Activated CD8-positive, alpha-beta memory T cell treated with anti-CD3 and anti-CD28 coated beads for 24 hours (primary cell): ENCODE measurements at places on chromosomes 2 and 18.
A peak's percentile ranks its signal among the peaks of the same experiment; 100 is the strongest.

GRCh38 chr2:238790126-238790832 is 57.6 kb upstream of the TWIST2 start:
- no peak for DNase-seq

GRCh38 chr2:213108308-213108707 is 43.1 kb downstream of the IKZF2 start:
- no peak for DNase-seq

- DNase-seq = no peak
Measured at GRCh38 chr18:5196253-5197031, 615 bp downstream of the AKAIN1 start.

DNA sequence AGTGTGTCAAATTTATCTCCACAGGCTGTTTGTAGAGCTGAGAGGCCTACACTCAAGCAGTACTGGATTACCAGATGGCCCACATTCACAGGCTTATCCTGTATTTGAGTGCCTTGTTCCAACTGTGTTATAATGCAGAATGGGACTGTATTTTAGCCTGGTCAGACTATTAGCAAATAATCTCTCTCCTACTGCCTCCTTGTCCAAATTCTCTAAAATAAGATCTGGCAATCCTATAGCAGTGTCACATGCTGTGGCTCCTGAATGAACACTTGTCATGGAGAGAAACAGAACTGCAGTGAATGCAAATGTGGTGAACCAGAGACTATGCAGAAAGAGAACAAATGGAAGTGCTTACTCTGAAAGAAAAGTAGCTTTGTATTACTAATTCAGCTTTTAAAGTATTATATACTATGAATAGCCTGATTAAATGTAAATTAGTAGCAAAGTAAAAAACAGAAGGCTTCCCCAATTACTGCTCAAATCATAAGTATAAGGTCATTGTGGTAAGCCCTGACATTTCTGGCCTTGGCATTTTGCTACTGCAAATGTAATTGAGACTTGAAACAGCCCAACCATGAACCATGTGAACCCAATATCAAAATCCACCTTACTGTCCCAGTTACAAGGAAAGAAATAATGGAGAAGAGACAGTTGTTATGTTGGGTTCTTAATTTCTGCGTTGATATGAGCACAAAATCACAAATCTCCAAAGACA is 80.0 kb downstream of the MAP4K3 start:
- DNase-seq = no peak

DNA sequence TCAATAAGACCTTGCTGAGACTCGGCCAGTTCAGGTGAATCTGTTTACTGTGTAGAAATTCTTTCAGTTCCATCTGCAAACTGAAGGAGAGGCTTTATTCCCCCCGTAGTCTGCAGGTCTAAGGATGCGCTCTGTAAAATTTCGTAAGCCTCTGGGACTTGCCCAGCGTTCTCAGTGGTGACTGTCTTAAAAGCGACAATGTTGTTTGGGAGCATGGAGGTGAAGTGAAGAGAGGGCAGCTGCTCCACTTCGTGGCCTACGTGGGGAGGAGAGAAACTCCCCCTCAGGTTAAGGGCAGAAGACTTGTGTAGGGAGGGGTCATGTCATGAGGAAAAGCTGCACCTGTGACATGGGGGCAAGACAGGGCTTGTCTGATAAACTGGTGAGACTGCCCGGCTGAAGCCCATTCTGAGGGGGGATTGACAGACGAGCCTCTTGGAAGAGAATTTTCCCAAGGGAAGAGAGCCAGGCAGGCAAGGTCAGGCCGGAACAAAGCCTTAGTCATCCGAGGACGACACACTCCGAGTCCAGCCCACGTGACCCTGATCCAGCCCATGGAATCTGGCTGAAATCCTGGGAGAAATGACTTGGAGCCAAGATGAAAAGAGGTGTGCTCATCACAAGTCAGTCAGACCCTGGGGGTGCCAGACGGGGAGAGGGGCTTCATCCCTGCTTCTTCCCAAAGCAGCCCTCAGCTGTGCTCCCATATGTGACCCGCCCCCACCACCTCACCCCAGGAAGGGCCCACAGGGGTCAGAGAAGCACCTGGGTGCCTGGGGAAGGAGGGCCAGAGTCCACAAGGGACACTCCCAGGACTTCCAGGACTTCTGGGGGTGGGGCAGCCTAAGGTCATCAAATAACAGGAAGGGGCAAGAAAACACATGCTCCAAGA is 88.5 kb upstream of the SH3BP4 start:
- DNase-seq = no peak

- DNase-seq = no peak
Measured at GRCh38 chr2:104768694-104769093, 85.2 kb upstream of the POU3F3 start.

DNA sequence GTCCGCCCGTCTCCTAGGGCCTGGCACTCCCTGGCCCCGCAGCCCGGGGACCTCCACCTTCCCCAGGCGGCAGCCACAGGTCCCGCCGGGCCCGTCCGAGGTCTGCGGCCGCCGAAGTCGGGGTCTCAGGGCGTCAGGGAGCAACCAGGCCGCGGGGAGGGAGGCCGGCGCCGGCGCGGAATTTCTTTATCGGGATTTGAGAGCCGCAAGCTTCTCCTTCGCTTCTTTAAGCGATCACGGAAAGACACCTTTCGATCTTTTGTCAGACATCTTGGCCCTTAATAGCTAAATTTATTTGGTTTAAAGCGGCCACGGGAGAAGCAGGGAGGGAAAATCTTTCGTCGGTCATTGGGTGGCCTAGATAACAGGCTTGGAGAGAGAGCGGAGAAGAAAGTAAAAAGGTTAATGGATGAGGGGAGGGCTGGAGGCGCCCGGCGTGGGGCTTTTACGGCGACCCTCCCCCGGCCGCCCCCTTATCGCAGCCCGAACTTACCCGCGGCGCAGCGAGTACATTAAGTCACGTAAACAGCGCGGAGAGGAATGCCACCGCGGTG is 4.3 kb upstream of the GATA6 start:
- no peak for DNase-seq

- DNase-seq = no peak
Measured at GRCh38 chr2:120711694-120712093, 24.0 kb upstream of the GLI2 start.

- DNase-seq = peak; percentile 79
Measured at GRCh38 chr2:42089340-42089925, 41.6 kb downstream of the PKDCC start.

- DNase-seq = no peak
Measured at GRCh38 chr2:86420913-86421312, 20.3 kb upstream of the KDM3A start.

- no peak for DNase-seq
Measured at GRCh38 chr2:48449073-48449840, 80.7 kb upstream of the STON1 start.

DNA sequence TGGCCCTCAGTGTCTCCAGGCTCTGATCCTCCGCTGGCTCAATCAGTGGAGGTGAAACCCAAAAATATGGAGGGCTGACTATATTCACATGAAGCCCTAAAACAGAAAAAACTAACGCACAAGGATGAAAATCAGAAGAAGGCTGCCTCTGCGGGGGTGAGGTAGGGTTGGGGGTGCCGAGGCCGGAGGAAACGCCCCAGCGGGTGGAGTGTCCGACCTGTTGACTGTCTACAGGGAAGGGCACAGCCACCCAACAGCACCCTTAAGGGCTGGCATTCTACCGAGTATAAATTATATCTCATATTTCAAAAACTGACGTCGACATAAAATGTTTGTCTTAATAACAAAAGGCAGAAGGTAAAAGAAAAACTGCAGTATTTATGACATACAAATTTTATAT is 223.5 kb downstream of the HDAC4 start:
- DNase-seq = no peak

DNA sequence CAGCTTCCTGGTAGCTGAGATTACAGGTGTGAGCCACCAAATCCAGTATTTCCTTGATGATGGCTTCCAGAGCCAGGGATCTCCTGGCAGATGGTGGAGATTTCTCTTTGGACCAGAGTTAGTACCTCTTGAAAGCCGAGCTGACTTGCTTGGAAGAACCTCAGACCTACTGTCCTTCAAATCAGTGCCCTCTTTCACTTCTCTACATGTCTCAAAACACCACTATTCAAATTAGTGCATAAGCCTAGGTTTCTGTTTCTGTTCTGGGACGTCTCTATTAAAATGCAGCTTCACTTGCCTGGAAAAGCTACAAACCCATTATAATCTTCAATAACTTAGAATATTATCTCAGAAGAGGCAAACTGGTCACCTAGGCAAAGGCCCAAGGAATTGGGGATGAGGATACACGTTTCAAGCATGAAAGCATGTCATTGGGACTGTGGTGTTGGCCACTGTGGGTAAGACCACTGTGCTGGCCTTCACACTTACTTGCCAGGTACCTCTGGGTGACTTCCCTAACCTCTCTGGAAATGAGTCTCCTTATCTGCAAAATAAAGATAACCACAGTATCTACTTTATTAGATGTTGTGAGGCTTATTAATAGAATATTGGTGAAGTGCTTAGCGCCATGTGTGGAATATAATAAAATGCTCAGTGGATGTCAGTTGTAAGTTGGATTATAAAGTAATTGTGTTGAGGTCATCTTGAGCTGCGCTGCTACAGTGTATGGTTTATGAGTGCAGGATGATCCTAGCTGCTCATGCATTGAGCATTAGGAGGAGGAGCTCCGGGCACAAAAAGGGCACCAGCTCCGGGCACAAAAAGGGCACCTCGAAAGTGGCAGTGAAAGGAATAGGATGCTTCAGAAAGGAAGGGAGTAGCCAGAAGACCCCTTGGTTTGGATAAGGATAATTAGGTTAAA is 84.5 kb downstream of the DOCK10 start:
- no peak for DNase-seq

DNA sequence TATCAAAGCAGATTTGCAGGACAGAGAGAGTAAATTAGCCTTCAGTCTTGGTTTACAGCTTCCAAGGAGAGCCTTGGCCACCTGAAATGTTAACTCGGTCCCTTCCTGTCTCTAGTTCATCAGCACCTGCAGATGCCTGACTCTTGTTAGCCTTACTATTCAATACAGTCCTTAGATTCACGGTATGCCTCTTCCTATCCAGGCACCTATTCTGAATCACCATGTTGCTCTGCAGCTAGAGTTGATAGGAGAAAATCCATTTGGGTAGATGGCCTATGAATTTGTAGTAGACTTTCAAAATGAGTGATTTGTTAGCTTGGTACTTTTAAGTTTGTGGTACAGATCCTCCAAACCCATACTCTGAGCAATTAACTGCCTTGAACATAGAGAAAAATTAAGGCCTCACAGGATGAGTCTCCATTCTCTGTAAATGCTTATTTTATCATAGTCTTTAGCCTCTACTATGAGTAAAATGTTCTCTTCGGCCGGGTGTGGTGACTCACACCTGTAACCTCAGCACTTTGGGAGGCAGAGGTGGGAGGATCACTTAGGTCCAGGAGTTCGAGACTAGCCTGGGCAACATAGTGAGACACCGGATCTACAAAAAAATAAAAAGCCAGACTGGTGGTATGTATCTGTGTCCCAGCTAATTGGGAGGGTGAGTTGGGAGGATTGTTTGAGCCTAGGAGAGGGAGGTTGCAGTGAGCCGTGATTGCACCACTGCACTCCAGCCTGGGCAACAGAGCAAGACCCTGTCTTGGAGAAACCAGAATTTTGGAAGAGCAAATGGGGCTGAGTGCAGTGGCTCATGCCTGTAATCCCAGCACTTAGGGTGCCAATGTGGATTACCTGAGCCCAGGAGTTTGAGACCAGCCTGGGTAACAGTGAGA is 32.9 kb downstream of the PTCD3 start:
- no peak for DNase-seq

GRCh38 chr2:160893581-160893980 is 266.6 kb upstream of the TANK start:
- no peak for DNase-seq

DNA sequence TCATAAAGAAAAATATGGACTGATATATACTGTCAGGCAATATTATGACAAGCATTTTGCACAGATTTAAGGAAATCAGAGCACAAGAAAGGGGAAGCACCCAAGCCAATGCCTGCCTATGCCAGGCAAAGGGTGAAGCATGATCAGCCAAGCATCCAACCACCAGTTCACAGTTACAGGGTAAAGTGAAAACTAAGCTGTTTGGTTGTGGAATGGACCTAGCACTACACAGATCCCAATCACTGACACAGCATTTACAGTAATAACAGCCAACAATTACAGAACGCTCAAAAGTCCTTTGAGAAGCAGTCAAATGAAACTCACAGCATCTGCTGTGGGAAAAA is 90.3 kb downstream of the SP3 start:
- DNase-seq = no peak

DNA sequence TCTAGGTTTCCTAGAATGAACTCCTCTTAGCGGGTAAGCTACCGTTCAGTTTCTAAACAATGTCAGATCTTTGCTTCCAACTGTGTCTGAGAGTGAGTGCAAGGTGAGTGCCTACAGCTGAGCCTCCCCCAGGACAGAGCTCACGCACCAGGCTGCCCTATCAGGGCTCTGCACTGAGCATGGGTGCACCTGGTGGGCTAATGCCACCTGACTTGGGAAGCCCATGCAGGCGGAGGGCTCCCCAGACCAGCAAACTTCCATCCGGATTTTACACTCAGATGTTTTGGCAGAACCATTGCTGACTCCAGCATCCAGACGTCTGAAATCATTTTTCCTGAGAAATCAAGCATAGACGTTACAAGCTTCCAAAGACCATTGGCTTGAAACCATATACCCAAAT is 16.1 kb upstream of the MLPH start:
- DNase-seq = no peak
